ENCODE measurements at places on chromosomes 11 and 22.

DNA sequence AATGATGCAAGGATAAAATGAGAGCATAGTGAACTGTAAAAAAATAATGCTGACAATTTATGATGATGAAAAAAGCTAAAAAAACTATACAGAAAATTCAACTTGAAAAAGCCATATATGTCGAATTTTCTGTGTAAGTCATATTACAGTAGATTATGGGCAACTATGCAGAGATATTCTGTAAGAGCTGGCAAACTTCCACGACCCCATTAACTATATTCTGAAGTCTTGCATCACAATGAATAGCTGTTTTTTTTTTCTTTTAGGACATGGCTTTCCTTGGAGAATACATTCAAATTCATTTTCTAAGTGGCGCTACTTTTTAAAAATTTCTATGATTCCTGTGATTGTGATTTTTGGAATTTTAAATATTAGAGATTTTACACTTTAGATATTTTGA is 18.4 kb downstream of the PSMD13 start:
- no peak for DNase-seq

DNA sequence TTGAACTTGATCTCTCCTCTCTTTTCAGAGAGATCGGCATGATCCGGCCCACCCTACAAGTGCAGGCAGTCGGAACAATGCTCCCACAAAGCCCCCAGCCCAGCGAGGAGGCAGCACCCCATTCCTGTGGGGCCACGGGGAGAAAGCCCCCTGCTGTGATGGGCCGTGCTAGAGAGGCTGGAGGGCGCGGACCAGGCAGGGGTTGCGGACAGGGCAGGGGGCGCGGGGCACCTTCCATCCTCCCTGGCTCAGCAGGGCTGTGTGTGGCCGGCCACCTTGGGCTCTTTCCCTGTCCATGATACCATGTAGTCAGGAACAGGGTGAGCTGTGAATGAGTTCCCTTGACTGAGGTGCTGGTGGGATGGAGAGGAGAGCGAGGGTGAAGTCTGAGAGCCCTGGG is 379.8 kb downstream of the BRD1 start:
- DNase-seq: no peak

- DNase-seq: no peak
These were observed 4.5 kb downstream of the POLDIP3 start for GRCh38 chr22:42610186-42610585.

- DNase-seq: no peak
These were observed 6.0 kb upstream of the PNPLA5 start for GRCh38 chr22:43897751-43898261.

GRCh38 chr11:9092072-9092471 is 673 bp upstream of the SCUBE2 start:
- no peak for DNase-seq

GRCh38 chr11:104876861-104877431 is 21.3 kb downstream of the CASP12 start:
- DNase-seq: peak; percentile 82

- no peak for DNase-seq
These were observed 31.1 kb upstream of the LYVE1 start for GRCh38 chr11:10599388-10600175.

DNA sequence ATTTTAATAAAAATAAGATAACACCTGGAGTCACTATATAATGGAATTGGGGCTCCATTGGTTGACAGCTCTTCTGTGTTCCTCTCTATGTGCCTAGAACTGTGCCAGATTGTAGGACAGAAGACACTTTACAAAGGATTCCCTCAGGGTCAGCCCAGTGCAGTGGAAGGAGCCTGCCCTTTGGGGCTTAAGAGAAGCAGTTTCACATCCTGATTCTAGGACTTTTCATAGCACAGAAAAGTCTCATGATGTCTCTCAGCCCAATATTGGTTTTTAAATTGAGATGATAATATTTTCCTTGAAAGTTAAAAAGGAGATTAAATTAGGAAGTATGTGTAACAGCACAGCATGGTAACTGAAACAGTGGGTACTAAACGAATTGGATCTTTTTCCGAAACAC is 7.1 kb downstream of the PLAAT4 start:
- no peak for DNase-seq
